ENCODE measurements at places on chromosomes 4 and X.

DNA sequence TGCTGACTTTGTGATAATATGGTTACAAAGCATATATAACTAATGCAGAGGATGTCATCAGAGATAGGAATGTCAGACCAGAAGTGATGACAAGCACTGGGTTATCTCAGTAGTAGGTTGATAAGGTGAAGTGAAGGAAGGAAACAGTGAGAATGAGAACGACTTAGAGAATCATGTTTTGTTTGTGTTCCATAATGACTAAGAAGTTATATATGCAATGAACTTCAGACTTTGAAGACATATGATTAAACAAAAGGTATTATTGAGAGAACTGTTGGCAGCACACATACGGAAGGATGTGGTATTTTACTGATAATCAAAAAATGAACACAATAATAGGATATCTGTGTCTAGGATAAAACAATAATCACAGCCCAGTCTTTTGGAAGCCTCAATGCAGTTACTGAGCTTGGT, 18.3 kb upstream of the HHIP start:
- no peak for DNase-seq

DNA sequence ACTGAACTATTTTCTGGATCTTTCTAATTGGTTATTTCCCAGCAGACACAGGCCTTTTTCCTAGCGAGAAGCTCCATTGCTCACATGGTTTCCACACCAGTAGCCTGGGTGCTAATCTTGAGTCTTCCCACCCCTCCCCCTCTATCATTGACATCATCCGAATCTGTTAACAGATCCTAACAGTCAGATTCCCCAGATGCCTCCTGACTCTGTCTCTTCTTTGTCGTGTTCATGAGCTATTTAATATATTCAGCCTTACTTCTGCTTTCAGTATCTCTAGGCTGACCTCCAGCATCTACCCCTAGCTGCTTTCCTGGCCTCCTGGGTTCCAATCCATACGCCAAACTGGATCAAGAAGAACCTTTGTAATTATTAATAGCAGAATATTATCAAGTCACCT, 85.0 kb downstream of the CLNK start:
- DNase-seq: no peak

GRCh38 chr4:145525291-145525740, 43.7 kb downstream of the SMAD1 start:
- DNase-seq: no peak

DNA sequence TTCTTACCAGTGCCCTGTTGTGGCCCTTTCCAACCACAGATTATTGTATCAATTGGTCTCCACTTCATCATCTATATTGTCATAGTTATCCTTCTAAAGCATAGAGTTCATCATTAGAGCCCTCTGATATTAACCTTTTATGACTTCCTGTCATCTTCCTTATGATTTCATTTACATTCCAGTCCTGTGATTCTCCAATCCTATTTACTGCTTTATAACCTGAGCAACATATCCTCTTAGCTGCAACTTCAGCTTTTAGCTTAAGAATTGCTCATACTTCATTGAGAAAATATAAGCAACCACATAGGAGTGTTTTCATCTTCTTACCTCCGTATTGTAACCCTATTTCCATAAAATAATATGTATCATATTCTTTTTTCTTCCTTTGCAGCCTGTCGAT, 252.6 kb upstream of the CENPE start:
- no peak for DNase-seq

- no peak for DNase-seq
Observed at GRCh38 chr4:96703265-96703664, 863.4 kb downstream of the PDHA2 start.

DNA sequence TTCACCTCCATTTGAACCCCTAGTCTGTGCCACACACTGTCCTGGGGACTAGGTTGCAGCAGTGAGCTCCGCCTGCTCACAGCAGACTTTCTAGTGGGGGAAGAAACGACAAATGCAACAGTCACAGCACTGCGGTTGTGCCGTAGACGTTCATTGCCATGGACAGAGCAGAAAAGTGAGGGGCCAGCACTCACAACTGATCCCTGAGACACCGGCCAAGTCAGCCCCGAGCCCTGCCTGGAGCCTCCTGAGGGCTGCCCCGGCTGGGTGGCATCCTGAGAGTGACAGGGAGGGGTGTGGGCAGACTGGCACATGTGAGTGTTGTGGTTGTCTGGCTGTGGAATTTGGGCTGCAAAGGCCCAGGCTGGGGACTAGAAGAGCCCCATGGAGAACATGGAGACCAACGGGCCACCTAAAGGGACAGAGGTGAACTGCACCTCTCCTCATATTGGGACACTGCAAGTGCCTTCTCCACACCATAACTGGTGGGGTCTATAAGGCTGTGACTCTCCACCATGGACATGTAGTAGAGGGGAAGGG, 4.6 kb downstream of the DUSP9 start:
- DNase-seq: peak; percentile 28

GRCh38 chr4:1195109-1195671, 22.8 kb upstream of the SPON2 start:
- DNase-seq: no peak

DNA sequence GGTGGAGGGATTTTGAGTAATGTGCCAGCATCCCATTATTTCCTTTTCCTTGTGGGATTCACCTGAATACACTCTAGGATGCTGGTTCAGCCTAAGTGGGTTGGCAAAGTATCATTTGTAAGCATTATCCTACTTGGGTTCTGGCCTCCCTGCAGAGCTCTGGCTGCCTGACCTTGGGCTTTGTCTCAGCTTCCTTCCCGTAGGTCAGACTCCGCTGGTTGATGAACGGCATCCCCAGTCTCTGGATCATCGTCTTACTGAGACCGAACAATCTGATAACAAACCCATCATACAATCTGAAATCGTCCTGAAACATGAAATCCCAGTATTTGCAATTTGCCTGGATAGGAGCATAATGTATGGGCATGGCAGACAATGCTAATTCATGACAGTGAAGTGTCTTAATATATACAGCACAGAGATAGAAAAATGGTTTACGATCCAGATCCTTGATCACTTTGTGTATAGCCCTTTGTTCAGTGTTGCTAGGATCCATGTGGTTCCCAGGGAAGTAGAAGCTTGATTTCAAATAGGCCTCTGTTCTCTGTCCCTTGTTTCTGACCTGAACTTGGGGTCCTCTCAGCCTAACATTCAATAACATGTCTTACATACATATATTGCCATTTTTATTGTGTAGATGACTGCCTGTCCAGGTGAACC, 5.5 kb downstream of the MID2 start:
- DNase-seq: no peak

DNA sequence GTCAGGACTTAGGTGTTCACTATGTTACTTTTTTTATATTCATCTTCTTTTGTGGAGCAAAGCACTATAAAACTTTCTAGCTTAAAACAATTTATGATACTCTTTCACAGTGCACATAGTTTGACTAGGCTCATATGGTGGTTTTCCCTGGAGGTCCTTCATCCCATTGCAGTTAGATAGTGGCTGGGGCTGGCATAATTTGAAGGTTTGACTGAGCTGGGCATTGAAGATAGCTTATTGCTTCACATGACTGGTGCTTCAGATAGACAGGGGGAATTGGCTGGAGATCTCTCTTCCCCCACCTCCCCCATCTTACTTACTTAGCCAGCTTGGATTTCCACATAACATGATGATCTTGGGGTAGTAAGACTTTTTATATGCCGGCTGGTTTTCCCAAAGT, 7.0 kb upstream of the GABRA4 start:
- no peak for DNase-seq

DNA sequence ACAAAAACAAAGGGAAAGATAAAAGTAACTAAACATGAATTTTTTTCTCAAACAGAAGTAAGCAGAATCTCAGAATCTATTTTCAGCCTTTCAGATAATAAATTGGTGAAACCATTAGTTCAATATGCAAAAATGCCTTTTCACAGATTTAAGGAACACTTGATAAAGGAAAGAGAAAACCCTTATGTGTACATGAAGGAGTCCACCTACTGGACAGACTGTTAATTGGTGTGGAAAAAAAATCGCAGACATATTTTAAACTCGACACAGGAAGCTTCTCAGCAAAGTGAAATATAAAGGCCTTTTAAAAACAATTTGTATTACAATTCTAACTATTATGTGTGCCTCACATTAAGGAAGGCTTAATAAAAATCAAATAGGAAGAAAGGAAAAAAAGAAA, 22.3 kb downstream of the COX7B2 start:
- DNase-seq: no peak

- DNase-seq: no peak
Observed at GRCh38 chr4:831483-831805, 5.5 kb upstream of the CPLX1 start.

DNA sequence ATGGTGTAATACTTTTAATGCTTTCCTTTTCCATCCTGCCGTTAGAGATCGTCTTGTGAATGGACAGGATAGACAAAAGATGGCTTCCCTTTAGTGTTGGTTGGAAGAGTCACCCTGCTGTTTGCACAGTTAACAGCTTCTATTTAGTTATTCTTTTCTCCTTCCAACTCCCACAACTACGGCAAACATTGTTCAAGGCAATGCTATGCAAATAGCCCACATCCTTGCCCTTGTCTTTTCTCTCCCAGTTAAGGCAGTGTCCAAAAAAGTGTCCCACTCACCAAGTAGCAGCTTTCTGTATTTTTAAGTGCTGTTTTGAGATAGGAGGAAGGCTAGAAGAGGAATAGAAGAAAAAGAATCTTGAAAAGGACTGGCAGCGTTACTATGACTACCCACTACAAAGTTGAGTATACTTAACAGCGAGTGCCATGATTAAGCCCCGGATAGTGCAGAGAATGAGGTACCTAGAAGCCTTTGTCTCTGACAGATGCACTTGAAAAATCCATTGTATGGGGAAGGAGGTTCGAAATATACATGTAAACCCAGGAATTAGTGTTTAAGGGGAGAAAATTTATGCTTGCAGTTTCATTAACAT, 12.1 kb upstream of the RUFY3 start:
- DNase-seq: no peak

- no peak for DNase-seq
Observed at GRCh38 chr4:83009529-83009928, 1.1 kb downstream of the LIN54 start.

DNA sequence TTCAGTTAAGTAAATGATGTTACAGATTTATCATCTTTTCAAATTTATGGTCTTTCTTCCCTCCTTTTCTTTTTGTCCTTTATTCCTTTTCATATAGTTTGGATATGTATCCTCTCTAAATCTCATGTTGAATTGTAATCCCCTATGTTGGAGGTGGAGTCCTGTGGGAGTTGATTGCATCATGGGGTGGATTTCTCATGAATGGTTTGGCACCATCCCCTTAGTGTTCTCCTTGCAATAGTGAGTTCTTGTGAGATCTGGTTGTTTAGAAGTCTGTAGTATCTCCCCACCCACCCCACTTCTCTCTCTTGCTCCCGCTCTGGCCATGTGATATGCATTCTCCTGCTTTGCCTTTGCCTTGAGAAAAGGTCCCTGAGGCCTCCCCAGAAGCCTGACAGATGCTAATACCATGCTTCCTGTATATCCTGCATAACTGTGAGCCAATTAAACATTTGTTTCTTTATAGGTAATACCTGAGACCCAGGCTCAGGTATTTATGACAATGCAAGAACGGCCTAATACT, 236.7 kb downstream of the PRDM5 start:
- no peak for DNase-seq

DNA sequence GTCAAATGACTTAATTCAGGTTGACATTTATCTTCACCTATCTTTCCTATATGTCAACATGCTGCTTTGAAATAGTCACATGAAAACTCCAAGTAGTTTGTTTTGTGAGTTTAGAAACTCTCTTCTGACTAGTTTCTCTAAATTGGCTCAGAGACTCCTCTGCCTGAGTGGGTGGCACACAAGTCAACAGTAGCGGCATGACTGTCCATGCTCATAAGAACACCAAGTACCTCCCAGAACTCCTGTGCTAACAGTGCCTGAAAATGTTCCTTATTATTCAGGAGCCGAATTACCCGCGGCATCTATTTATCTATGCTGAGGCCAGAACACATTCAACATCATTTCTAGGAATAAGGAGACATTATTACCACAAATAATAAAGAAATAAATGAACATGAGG, 116.3 kb downstream of the SORBS2 start:
- DNase-seq: no peak

GRCh38 chr4:79958466-79959264, 114.4 kb downstream of the ANTXR2 start:
- no peak for DNase-seq

GRCh38 chr4:119048446-119048845, 87.2 kb upstream of the MYOZ2 start:
- DNase-seq: no peak

- no peak for DNase-seq
Observed at GRCh38 chr4:168885400-168885799, 124.7 kb downstream of the CBR4 start.

GRCh38 chr4:67465032-67465762, 80.1 kb downstream of the CENPC start:
- DNase-seq: no peak

GRCh38 chr4:74537459-74537858, 92.5 kb downstream of the AREG start:
- no peak for DNase-seq
